ENCODE measurements at places on chromosomes 7 and 10.

DNA sequence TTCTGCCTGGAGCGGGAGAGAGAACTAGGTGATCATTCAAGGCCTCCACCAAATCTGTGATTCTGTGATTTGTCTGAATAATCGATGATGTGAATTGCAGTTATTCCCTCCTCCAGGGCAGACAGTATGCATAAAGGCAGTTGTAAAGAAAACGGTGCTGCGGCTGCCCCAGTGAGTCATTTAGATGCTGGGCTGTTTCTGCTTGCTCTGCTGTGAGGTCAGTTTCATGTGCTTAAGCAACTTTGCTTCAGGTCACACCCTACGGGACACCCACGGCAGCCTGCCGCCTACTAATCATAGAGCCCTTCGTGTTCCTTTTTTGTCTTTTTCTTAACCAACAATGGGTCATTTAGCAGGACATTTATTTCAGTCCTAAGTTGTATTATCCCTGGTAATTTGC lies 158.1 kb upstream of the PITRM1 start:
- DNase-seq, result peak; percentile 93

- peak; percentile 15 for DNase-seq
These were observed 95.0 kb downstream of the CABCOCO1 start for GRCh38 chr10:61757525-61758397.

DNA sequence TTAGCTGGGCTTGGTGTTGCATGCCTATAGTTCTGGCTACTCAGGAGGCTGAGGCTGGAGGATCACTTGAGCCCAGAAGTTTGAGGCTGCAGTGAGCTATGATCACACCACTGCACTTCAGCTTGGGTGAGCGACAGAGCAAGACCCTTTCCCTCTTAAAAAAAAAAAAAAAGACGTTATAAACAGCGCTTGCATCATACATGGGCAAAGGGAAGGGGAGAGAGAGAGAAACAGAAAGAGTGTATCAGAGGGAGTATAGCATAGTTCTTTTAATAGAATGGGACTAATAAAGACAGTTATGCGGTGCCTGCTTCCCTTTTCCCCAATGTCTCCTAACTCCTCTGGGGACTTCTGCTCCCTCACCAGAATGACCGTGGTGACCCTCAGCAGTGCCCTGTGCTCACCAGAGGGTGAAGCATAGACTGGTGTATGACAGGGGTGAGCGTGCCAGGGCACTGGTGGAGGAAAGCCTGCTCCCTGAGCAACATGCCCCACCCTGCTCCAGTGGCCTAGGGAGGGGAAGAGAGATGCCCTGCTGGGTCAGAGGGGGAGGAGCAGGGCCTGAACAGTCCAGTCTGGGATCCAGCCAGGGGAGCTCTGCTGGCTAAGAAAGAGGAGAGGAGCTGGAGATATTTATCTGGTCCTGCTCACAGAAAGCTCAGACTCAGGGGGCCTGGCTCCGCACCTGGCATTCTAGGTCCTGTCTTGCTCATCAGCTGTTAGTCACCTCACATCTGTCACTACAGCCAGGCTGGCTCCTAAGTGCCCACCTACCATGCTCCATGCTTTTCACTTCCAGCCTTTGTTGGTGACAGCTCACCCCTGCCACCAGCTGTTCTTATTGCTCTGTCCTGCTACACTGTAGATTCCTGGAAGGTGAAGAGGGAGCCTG lies 2.2 kb downstream of the PDZD7 start:
- DNase-seq, result peak; percentile 76

DNA sequence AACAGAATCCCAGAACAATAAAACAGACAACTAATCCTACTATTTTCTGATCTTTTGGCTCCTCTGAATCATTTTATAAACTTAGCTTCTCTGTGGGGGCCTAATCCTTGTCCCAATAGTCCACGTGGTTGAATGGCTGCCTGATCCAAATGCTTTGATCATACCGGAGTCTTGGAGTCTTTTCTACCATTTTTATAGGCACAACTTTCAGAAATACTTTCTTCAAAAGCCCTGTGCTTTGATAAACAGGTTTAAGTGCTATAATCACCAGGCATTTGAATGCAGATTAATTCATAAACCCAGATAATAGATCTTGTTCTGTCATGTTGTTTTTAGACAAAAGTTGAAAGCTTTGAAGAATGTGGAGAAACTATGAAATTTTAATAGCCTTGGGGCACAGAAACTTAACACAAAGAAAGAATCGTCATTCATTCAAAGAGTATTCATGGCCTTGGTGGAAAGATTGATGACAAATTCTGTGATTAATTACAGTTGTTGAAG lies 163.7 kb downstream of the AHR start:
- DNase-seq, result no peak

DNA sequence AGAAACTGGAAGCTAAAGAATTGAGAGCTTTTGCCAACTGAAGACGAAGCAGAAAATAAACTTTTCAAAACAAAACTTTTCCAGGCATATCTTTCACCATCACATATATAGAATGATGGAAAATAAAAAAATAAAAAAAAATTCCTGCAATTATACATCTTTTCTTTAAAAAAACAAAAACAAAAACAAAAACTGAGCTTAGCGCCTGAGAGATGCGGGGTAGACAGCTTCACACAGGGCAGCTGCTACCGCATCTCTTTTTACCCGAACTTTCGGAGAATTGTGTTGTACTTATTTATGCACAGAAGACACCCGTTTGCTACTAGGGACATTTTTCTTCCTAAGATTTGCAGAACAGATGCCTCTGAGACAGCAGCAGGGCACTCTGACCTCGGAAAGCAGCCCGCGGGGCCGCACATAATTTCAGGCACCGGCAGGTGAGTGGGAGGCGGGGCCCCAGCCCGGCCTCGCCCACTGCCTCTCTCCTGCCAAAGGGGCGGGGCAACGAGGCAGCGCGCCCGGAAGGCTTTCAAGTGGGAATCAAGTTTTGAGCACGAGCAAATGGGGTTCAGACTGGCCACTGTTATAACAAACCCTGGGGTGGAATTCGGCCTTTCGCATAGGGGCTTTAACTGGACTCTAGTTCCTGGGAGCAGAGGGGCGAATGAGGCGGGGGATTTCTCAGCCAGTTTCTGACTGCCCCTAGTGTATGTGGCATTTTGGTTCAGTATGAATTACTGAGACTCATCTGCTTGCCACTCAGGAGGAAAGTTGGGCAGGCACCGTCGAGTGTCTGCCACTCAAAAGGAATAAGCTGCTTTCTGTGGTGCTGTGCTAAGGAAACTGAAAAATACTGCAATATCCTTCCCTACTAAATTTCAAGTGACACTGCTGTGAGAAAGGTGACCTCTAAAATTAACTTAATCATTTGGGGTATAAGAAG lies 18.5 kb upstream of the FAM133B start:
- DNase-seq, result no peak

GRCh38 chr10:130471486-130471885 lies 335.3 kb downstream of the GLRX3 start:
- DNase-seq, result no peak

Measured in inflammatory macrophage treated with lipopolysaccharide for 4 hours (primary cell).